ENCODE measurements at places on chromosomes 16 and 17.
A peak's percentile ranks its signal among the peaks of the same experiment; 100 is the strongest.

DNA sequence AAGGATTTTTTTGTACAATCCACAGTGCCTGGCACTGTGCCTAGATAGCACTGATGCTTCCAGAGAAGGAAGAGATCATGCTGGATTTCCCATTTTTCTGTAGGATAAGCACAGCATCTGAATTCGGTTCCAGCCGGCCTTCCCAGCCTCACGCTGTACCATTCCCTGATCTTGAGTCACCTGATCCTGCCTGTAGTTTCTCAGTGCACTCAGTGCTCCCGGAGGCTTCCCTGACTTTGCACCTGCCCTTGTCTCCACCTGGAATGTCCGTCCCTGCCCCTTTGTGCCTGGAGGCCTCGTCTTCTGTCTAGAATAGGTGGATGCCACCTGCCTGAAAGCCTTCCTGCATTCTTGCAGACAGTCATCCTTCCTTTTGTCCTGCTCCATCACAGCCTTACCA, 179.9 kb downstream of the CCDC182 start:
- DNase-seq = no peak

- peak; percentile 58 for DNase-seq
Measured at GRCh38 chr16:3771513-3771912, 54.2 kb upstream of the TRAP1 start.

DNA sequence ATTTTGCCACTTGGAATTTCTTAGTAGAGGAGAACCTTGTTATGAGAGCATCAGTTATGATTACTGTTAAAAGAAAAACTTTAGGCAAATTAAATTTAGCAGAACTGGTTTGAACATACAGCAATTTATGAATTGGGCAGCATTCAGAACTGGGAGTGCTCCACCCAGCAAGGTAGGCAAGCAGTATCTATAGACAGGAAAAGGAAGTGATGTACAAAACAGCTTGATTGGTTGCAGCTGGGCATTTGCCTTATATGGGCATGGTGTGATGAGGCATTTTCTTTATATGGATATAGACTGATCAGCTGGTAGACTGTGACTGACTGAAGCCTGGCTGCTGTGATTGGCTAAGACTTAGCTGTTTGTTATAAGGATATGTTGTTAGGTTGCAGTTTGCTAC, 17.6 kb upstream of the CYLD start:
- no peak for DNase-seq

GRCh38 chr16:16147316-16147999, 75.8 kb downstream of the ABCC6 start:
- DNase-seq = no peak

Data from mammary epithelial cell (primary cell).